ENCODE measurements at places on chromosomes 4 and X.

- DNase-seq: no peak
Measured at GRCh38 chrX:25976683-25977310, 161.3 kb upstream of the MAGEB18 start.

DNA sequence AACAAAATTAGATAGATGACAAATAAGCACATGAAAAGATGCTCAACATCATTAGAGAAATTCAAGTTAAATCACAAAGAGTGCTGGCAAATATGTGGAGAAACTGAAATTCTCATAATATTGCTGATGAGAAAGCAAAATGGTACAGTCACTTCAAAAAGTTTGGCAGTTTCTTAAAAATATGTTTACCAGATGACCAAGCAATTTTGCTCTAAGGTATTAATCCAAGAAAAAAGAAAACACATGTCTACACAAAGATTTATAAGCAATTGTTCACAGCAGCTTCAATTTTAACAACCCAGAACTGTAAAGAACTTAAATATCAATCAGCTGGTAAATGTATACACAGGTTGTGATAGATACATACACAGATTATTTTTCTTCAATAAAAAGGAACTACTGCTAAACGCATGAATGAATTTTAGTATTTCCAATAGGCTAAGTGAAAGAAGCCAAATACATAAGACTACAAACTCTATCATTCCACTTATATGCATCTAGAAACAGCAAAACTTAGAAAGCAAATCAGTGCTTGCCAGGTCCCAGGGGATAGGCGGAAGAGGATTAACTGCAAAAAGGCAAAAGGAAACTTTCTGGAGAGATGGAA, 11.7 kb downstream of the OTUD4 start:
- no peak for DNase-seq

- no peak for DNase-seq
Measured at GRCh38 chr4:98558471-98559169, 99.8 kb downstream of the TSPAN5 start.

GRCh38 chrX:11530621-11531020, 135.1 kb downstream of the ARHGAP6 start:
- no peak for DNase-seq

DNA sequence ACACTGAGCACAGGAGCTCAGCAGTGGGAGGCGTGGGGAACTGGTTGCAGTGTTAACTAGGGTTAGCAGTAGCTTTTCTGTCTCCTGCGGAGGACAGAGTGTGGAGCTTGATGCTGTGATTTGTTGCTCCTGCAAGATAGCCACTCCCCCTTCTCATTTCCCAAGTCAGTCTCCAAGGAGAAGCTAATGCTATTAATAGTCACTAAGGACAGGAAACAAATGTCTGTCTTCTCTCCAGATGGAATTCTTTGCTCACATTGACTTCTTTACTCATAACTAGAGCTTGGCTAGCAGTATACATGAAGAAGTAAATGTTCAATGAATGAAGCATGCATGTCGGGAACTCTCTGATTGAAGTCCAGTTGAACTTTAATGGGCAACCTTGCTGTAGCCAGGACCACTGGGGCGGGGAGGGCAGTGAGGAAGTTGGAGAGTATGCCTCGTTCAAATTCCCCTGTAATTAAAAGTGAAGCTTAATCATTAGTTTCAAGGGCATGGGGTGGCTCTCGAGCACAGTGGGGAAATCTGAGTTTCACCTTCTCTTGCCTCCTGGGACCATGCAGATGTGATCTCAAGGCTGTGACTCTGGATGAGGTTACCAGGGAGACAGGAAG, 156.6 kb upstream of the SCML1 start:
- no peak for DNase-seq

DNA sequence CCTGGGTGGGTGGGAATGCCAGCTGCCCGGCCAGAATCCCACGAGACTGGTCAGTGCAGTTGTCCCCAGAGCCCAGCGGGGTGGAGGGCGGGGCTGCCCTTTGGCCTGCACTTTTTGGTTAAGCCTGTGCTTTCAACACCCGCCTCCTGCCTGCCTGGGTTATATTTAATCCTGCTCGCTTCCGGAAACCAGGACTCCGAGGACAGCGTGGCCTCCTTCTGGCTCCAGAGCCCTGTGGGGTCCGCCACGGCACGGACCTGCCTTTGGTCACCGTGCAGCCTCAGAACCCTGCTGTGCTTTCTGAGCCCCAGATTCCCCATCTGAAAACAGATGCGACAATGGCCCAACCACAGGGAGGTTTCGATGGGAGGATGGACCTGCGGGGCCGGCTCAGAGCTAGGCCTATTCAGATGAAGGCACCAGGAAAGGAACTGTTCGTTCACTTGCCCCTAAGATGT, 29.4 kb upstream of the KIAA0232 start:
- no peak for DNase-seq

Data from vagina (tissue), 2 donors.